ENCODE measurements at places on chromosomes 11 and 22.

GRCh38 chr11:60982184-60982583 lies 10.7 kb downstream of the CD6 start:
- H3K36me3 ChIP-seq = no peaks in the 10 kb centered on the region
- H3K27ac ChIP-seq = no peak overlapping the region
- H3K4me3 ChIP-seq = no peak overlapping the region
- H3K4me1 ChIP-seq = no peaks in the 10 kb centered on the region
- no peaks in the 10 kb centered on the region for H3K27me3 ChIP-seq
- no peak for DNase-seq

- H3K36me3 ChIP-seq = no peaks in the 10 kb centered on the region
- H3K4me3 ChIP-seq = no peak overlapping the region
- H3K27ac ChIP-seq = no peak overlapping the region
- no peaks in the 10 kb centered on the region for H3K4me1 ChIP-seq
Observed at GRCh38 chr11:25159341-25159740, 662.5 kb downstream of the LUZP2 start.

DNA sequence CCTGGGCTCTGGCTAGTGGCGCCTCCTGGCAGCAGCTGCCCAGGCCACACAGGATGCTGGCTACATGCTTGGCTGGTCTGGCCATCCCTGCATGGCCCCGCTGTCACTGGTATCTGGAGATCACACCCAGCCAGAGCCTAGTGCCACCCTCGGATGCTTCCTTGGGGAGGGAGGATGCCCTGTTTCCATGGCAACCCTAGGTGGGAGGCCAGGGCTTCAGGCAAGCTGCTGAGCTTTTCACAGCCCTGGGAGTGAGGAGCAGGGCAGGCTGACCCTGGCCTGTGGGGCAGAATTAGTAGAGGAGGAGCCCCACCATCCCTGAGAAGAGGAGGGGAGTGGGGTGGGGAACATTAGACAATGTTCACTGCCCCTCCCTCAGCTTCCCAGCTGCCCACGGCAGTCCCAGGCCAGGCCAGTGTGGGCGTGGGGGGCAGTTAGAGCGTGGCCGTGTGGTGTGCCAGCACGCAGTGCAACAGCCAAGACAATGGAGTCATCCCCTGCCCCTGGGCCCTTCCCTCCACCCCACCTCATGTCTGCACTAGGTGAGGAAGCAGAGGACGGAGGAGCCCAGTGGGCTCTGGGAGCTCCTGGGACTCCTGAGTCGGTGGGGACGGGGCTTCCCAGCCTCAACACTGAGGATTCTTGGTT lies 50.4 kb downstream of the PARVB start:
- H3K36me3 ChIP-seq = no peaks in the 10 kb centered on the region
- H3K27ac ChIP-seq = no peak overlapping the region
- H3K4me3 ChIP-seq = no peak overlapping the region

GRCh38 chr11:46522682-46523281 lies 71.0 kb downstream of the AMBRA1 start:
- peaks cover 2% of the 10 kb centered on the region for H3K4me1 ChIP-seq
- H3K27ac ChIP-seq = no peak overlapping the region
- no peaks in the 10 kb centered on the region for H3K36me3 ChIP-seq
- no peak for DNase-seq
- no peak overlapping the region for H3K4me3 ChIP-seq

DNA sequence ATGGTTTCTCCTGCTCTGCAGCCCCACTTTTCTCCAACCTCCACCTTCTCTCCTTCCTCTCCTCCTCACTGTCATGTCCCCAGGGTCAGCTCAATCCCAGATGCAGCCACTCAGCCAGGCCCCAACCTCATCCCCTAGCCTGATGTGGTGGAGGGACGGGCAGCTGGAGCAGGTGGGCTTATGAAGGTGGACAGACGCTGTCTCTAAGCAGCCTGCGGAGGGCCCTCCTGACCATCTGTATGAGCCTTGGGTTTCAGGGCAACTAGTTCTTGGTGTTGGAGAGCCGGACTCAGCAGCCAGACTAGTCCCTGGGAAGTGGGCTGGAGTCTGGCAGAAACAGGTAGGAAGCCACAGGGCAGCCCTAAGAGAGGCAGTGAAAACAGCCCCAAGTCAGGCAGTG lies 18.1 kb downstream of the CRYBB2 start:
- no peak overlapping the region for H3K4me3 ChIP-seq
- no peaks in the 10 kb centered on the region for H3K36me3 ChIP-seq
- H3K27ac ChIP-seq = no peak overlapping the region

DNA sequence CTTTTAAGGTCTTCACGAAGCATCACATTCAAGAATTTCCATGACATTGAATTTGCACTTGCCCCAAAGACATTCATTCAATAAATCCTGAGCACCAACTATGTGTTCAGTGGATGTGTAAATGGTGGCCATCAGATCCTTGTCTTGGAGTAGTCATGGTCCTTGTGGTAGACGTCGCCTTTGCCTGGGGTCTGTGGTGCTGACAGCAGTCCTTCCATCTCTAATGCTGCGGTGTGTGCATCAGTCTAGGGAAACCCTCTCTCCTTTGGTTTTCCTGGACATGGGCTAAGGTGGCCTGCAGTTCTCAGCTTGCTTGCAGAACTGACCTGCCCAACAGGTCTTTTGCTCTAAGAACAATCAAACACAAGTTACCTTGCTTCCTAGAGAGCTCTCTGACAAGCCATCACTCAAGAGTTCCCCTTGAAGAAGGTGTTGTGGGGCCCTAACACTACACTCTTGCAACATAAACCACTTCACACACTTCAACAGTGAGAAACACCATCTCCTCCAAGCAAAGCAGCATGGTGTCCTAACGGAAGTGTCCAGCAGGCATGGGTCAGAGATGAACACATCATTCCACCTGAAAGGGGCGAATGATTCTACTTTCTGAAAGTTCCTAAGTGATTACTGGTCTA lies 72.1 kb downstream of the BUD13 start:
- DNase-seq = no peak
- no peaks in the 10 kb centered on the region for H3K36me3 ChIP-seq
- H3K4me3 ChIP-seq = no peak overlapping the region
- H3K4me1 ChIP-seq = peaks cover 2% of the 10 kb centered on the region

GRCh38 chr11:69899957-69900821 lies 81.0 kb upstream of the FGF3 start:
- no peak overlapping the region for H3K4me3 ChIP-seq
- no peaks in the 10 kb centered on the region for H3K4me1 ChIP-seq
- no peak for DNase-seq
- H3K27ac ChIP-seq = no peak overlapping the region

DNA sequence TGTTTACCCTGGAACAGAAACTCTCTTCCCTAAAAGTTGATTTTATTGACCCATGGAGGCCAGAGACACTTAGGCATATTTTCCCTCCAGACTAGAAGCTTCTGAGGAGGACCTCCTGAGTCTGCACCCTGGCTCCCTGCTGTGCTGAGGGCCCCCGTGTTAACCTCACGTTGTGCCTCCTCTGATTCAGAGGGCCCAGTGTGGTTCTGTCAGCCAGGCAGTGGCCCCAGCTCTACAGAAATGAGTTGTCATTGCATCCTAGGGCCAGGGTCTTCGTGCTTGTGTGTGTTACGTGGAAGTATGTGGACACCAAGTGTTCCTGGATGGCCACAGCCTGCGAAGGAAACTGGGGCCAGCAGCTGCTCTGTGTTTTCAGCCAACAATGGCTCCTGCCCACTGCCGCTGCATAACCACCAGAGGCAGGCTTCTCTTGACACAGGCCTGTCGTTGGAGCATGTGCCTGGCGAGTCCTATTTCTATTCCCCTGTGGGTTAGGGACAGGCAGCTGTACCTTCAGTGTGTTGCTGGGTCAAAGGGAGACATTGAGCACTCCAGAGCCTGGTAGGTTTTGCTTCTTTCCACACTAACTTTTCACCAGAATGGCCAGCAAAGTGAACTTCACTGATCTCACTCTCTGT lies 44.5 kb downstream of the MED15 start:
- H3K4me3 ChIP-seq = no peak overlapping the region
- no peak for DNase-seq
- peaks cover 8% of the 10 kb centered on the region for H3K36me3 ChIP-seq

- H3K27ac ChIP-seq = peak overlapping the region; percentile 60
- no peaks in the 10 kb centered on the region for H3K36me3 ChIP-seq
- DNase-seq = no peak
- H3K27me3 ChIP-seq = no peaks in the 10 kb centered on the region
- peak overlapping the region; percentile 74 for H3K4me3 ChIP-seq
Observed at GRCh38 chr11:67504005-67504949, 886 bp downstream of the PITPNM1 start.

All from mesendoderm (in vitro differentiated cells).